ENCODE measurements at places on chromosomes 6 and 20.

- DNase-seq = no peak
Measured at GRCh38 chr6:37429352-37429750, 3.7 kb upstream of the CMTR1 start.

GRCh38 chr6:161951126-161951525, 677.3 kb upstream of the AGPAT4 start:
- DNase-seq = no peak

DNA sequence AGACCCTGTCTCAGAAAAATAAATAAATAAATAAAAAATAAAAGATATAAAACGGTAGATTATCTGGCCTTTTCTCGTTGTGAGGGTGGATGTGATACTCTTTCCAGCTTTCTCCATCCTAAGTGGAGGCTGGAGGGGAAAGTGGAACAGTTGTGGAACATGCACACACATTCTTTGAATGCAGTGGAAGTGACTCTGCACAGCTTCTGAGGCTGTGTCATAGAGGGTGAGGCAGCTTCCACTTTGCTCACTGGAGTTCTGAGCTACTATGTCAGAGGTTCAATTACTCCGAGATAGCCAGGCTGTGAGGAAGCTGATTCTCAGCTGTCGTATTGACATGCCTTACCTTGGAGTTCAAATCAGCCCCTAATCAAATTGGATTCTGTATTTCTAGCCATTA, 82.2 kb downstream of the CHMP4B start:
- no peak for DNase-seq

- no peak for DNase-seq
Measured at GRCh38 chr6:44657206-44657819, 269.8 kb downstream of the CDC5L start.

- DNase-seq = no peak
Measured at GRCh38 chr20:34541264-34541901, 17.1 kb upstream of the MAP1LC3A start.

GRCh38 chr6:3208098-3208774, 19.2 kb downstream of the TUBB2B start:
- no peak for DNase-seq

DNA sequence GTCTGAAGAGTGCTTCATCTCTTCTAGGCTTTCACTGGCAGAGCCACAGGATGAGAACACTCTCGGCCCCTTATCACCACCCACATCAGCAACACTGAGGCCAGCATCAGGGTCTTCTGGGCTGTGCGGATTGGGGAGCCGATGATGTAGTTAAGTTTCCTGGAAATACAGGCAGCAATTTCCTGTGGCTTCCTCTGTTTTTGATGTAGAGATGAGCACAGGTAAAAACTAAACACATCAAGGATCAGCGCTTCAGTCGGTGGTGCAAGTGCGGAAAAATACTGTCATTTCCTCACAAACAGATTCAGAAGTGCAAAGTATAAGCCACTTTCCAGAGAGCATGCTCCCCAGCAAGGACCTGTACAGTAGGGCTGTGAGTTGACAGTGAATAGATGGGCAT, 62.6 kb downstream of the BACH2 start:
- no peak for DNase-seq

- no peak for DNase-seq
Measured at GRCh38 chr6:146472918-146473317, 70.7 kb upstream of the RAB32 start.

DNA sequence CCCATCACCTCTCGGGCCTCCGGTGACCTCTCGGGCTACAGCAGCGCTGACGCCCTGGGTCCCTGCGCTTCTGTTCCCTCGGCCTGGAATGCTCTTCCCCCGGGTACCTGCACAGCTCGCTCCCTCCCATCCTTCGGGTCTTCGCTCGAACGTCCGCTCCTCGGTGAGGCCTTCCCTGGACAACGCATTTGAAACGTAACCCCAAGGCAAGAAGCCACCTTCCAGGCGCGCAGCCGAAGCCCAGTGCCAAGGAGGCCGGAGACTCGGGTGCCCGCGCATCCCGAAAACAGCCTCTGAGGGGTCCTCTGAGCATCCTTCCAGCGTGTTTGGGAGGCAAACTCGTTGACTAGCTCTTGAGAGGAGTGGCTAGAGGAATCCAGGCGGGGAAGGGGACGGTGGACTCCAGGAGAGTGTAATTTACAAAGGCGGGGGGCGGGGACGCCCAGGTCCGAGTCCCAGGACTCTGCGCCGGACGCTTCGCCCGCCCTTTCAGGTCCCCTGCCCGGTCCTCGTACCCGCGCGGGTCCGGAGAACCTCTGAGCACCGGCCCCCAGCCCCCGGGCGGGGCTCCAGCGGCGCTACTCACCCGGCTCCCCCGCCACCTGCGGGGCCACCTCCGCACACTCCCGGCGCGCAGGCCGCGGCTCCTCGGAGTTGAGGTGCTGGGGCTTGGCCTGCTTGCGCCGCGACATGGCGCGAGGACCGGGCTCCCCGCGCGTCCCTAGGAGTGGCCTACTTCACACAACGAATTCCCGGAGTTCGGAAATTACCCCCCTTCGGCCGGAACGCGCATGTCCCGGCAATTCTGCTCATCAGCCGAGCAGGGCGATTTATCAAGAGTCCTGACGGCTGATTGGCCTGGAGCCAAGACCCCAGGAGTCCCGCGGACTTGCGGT, 86.8 kb downstream of the ZFP64 start:
- DNase-seq = no peak

DNA sequence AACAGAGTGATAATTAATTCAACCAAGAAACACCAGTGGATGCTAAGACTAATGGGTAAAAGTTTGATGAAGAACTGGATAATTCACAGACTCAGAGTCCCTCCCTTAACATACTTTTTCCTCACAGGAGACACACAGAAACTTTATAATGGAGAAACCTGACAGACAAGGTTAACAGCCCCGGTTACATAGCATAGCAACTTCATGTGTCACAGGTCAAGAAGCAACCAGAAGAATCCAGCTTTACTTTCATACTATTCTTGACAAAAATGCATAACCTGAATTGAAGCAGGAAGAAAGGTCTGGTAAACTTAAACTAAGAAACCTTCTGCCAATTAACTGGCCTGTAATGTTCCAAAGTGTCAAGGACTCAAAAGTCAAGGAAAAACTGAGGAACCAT, 375.9 kb downstream of the RNF144B start:
- no peak for DNase-seq

DNA sequence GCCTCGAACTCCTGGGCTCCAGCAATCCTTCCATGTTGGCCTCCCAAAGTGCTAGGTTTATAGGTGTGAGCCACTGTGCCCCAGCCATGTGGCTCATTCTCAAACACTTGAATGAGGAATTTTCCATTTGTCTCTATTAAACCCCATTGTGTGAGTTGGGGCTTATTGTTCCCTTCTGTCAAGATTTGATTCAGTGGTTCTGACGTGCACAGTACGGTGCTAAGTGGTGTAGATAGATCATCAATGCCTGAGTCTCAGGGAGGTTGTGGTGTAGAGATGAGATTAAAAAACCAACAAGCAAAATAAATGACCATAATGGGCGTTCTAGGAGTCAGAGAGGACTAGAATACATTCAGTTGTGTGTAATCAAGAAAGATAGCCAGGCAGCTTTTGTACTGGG, 335.6 kb downstream of the PRL start:
- no peak for DNase-seq

DNA sequence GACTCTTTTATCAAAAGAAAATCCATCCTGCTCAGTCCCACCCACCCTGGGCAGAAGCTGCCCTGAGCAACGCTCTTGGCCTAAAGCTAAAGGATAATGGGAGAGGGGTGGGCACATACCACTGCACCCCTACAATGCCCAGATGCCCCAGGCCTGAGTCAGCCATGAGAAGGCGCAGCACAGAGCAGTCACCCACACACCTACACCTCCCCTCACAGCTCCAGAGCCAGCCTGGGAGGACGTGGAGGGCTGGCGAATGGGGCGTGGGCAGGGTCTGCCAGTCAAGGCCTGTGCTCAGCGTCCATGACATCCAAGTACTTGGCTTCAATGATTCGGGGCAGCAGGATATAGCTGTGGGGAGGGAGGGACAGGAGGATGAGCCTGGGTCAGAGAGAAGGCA, 11.5 kb downstream of the SLC4A11 start:
- no peak for DNase-seq

DNA sequence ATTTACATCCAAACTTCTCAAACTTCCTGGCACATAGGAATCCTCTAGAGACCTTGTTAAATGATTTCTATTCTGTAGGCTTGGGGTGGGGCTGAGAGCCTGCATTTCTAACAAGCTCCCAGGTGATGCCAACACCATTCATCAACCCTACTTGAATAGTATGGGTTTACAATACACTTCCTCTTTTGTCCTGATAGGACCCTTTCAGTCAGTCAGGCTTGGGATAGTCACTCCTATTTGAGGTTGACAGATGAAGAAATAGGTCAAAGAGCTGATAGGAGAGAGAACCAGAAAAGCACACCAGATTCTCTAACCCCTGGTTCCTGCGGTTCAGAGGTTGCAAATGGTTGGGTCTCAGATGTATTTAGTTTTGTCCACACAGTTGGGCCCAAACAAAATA, 273.4 kb downstream of the TSHZ2 start:
- no peak for DNase-seq

DNA sequence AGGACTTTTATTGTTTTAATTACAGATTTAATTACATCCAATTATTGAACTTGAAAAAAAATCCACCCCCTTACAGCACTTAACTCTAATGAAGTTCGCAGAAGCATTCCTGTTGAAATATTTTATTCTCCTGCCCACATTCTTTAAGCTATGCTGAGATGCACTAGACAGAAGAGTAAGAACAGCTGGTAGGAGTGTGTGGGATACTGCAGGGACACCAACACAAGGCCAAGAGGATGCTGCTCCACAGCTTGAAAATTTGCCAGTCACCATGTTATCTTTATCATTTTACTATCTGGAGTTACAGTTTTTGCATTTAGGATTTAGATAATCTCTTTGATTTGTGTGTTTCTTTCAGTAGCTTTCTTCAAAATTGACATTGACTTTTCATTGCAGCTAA, 180.7 kb downstream of the EPHA7 start:
- DNase-seq = no peak

GRCh38 chr20:41654292-41654691, 36.1 kb upstream of the CHD6 start:
- DNase-seq = no peak

- DNase-seq = no peak
Measured at GRCh38 chr6:139372326-139373153, 1.9 kb downstream of the CITED2 start.

DNA sequence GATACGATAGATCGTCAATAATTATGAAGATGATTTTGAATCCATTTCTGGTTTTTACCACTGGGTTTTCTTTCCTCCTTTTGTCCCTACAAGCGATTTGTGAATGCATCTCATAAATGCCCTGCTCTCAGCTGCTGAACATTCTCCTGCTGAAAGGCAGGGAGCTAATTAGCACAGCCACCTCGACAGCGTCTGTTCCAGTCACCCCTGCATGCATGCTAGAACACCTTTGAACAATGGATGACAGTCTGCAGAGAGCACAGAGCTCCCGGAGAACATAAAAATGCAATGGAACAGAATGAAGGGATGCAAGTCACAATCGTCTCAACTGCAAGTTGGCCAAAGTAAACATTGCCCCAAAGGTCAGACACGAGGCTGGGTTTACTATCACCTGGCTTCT, 105.8 kb downstream of the SLC35B3 start:
- no peak for DNase-seq

- no peak for DNase-seq
Measured at GRCh38 chr6:108353853-108354252, 59.0 kb downstream of the AFG1L start.

DNA sequence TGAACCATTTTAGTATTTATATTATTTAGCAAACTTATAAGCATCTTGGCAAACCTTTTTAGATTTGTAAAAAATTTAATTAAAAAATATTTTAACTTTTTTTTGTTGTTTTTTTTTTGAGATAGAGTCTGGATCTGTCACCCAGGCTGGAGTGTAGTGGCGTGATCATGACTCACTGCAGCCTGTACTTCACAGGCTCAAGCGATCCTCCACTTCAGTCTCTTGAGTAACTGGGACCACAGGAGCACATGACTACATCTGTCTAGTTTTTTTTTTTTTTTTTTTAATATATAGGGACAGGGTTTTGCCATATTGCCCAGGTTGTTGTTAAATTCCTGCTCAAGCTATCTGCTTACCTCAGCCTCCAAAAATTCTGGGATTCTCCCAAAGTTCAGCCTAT, 161.1 kb downstream of the EYS start:
- no peak for DNase-seq

DNA sequence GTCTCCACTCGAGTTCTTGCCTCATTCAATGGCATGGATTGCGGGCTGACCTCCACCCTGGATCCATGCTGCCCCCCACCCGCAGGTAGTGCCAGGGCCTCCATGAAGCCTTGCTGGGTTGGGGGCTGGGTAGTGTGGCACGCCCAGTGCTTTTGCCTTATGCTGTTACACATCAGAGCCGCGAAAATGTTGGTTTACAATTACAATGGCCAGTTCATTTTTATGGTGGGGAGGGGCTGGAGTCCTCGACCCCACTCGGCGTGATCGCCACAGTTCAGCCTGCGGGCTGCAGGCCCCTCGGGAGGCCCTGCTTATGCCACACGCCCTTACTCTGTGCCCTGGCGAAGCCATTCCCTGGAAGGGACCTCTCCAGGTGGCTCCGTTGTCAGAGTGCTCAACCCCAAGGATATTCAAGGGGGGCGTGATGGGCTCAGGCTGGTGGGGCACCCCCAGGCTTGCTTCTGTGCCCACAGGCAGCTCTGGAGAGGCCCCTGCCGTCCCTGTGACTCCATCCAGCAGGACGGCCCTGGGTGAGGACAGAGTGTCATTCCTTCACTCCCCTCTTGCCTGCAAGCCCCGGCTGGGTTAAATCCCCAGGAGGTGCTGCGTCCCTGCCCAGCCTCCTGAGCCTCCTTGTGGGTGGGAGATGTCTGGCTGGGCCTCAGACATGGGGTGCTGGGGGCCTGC, 14.8 kb downstream of the ITPA start:
- no peak for DNase-seq

DNA sequence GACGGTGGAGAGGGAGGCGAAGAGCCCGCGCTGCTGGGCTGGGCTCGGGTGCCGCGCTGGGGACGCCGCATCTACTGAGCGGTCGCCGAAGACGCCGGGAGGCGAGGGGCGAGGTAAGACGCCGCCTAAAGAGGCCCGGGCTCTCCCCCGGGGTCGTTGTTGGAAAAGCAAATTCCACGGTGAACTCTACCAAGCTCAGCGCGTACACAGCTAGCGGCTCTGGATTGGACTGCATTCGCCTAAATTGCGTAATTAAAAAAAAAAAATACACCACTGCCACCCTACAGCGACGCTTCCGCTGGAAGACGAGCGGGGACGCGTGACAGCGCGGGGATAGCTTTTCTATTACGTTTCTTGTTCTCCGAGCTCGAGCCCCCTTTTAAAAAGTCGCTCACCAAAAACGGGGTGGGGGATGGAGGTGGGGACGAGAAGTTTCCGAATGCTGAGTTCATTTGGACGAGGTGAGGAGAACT, 92.0 kb upstream of the PRDM1 start:
- no peak for DNase-seq

- DNase-seq = no peak
Measured at GRCh38 chr20:47782920-47783552, 2.2 kb downstream of the SULF2 start.

- DNase-seq = no peak
Measured at GRCh38 chr6:131997429-131998153, 46.4 kb upstream of the CCN2 start.
